ENCODE measurements at places on chromosomes 2 and 18.

- no peak for DNase-seq
These were observed 183.9 kb downstream of the SH3RF3 start for GRCh38 chr2:109312902-109313301.

DNA sequence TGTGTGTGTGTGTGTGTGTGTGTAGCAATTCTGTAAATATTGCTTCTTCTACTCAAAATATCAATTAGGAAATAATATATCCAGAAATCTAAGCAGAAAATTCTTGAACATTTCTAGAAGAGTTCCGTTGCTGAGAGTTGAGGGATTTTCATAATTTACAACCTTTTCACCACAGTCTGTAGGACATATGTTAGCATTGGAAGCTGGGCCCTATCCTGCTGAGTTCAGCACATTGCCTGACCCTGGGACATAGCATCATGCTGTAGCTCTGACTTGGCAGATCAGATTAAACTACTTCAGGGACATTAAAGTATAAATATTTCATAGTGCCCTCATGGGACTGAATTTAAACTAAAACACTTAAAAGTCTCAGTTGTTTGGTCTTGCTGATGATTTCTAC, 129.2 kb upstream of the KCNH7 start:
- no peak for DNase-seq

DNA sequence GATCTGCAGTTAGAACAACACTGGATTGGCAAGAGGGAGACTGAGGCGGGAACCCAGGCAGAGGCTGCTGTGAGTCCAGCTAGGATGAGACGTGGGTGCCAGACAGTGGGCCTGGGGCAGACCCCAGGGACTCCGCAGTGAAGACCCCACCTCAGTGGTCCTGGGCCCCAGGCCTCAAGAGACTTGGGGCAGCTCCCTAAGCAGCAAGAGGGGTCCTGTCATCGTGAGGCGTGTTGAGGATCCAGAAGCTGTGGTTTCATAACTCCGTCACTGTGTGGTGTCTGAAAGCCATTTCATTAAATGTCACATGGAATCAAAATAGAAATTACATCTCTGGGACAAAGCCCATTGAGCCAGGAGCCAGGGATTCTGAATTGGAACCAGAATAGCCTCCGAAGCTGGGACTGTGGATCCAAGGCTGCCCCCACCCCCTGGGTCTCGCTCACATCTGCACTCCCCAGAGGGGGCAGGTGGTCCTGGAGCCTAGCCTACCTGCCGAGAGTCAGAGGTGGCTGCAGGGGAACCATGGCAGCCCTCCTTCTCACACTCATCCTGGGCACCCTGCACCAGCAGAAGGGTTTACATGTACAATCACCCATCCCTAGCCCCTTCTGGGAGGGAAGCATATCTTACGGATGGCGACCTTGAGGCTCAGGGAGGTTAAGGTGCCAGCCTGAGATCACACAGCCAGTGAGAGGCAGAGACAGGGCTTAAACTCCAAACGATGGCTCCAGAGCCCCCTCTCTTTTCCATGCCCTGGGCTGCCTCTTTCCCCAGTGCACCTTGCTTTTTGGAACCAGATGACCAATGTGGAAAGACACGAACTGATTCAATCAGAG, 23.2 kb downstream of the RRM2 start:
- DNase-seq: no peak

DNA sequence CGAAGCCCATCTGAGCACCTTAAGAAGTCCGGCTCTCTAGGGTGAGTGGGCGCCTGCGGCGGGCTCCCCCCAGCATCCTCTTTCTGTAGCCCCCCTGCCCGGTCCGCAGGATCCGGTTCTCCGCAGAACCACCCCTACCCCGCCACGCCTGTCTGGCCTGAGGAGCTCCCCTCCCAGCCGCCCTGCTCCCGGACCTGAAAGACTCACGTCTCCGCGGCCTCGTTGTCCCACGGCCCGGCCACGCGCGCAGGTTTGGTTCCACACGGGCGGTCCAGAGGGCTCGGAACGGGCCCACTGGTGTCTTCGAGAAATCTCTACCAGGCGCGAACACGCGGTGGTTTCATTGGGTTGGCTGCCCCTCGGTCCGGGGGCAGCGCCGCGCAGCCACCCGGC, 237 bp downstream of the SLC39A6 start:
- no peak for DNase-seq
